ENCODE measurements at places on chromosomes 5 and 9.

- DNase-seq = no peak
Measured at GRCh38 chr9:135612981-135613910, 26.1 kb downstream of the GLT6D1 start.

- no peak for DNase-seq
Measured at GRCh38 chr5:65086234-65086890, 317.6 kb downstream of the CWC27 start.

GRCh38 chr5:62720031-62720441, 141.4 kb downstream of the LRRC70 start:
- no peak for DNase-seq

- DNase-seq = no peak
Measured at GRCh38 chr9:107540164-107540561, 50.6 kb upstream of the KLF4 start.

GRCh38 chr9:101115102-101115501, 86.6 kb downstream of the PLPPR1 start:
- no peak for DNase-seq

- DNase-seq = no peak
Measured at GRCh38 chr9:103991698-103992097, 102.4 kb upstream of the SMC2 start.

DNA sequence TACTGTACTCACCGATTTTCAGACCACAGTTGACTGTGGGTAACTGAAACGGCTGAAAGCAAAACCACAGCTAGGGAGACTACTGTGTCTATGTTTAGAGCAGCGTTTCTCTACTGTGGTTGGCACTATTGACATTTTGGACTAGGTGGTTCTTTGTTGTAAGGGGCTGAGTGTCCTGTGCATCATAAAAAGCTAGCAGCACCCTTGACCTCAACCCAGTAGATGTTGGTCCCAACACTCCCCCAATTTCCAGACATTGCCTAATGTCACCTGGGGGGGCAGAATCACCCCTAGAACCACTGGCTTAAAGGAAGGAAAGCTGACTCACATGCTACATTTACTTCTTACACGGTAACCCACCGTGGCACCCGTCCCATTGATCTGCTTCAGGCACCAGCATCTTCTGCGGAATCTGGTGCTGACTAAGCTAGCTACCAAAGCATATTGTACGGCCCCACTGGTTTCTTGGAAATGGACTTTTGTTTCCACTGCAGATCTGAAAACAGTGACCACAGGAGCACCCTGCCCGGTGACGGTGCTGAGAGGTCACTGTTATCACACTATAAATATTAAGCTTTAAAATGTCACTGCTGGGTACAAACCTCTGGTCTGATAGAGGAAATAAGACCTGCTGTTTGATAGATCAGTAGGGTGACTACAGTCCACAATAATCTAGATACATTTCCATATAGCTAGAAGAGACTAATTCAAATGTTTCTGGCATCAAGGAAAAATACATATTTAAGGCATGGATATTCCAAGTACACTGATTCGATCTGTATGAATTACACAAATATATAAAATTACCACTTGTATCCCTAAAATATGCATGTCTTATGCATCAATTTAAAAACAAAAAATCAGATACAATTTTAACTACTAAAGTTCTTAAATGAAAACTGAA, 151.4 kb downstream of the HSD17B3 start:
- no peak for DNase-seq

DNA sequence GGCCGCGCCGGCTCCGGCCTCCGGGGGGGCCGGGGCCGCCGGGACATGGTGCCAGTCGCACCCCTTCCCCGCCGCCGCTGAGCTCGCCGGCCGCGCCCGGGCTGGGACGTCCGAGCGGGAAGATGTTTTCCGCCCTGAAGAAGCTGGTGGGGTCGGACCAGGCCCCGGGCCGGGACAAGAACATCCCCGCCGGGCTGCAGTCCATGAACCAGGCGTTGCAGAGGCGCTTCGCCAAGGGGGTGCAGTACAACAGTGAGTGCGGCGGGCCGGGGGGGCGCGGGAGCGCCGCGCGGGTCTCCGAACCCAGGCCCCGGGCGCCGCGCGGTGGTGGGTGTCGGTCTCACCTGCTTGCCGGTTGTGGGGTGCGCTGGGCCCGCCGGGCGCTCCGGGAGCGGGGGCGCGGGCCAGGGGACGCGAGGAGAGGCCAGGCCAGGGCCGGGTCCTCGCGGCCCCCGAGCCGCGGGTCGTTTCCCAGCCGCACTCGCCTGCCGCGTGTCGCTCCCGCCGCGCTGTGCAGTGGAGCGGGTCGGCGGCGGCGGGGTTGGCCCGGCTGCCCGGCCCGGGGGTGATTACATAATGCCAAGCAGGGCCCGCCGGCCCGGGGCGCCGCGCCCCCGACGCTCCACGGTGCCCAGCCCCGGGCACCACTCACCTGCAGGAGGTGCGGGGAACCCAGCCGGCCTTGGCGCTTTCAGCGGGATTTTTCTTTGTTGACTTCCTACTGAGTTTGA, 492 bp downstream of the RABL6 start:
- DNase-seq = no peak

- no peak for DNase-seq
Measured at GRCh38 chr5:17895288-17896033, 261.2 kb downstream of the TAF11L14 start.

GRCh38 chr5:96081276-96081858, 119.7 kb upstream of the ELL2 start:
- no peak for DNase-seq

GRCh38 chr5:127834554-127834953, 131.4 kb downstream of the CCDC192 start:
- no peak for DNase-seq

GRCh38 chr9:32968101-32969011, 33.1 kb downstream of the APTX start:
- no peak for DNase-seq

- no peak for DNase-seq
Measured at GRCh38 chr9:77935974-77936373, 95.6 kb downstream of the GNAQ start.

DNA sequence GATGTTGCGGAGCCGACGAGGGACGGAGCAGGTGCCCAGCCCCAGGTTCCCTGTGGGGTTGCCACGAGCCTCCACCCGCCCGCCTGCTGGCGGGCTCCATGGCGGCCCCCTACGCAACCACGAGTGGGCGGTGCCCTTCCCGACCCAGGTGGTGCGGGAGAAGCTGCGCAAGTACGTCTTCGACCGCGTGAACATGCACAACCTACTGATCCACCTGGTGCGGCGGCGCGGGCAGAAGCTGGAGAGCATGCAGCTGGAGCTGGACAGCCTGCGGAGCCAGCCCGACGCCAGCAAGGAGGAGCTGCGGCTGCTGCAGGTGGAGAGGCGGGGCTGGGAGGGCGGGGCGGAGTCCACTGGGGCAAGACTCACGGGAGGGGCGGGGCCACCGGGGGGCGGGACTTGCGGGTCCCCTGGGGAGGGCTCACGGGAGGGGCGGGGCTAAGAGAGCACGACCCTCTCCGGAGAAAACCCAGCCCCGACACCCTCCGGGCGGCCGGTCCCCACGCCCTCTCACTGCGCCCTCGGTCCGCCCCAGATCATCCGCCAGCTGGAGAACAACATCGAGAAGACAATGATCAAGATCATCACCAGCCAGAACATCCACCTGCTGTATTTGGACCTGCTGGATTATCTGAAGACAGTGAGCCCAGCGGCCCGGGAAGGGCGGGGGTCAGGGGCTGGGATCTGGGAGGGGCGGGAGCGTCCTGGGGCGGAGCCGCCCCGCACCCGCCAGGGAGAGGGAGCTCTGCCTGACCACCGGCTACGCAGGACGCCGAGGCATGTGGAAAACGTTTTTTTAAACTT, 3.9 kb downstream of the CCDC183 start:
- peak; percentile 49 for DNase-seq

- DNase-seq = no peak
Measured at GRCh38 chr9:110922145-110922544, 116.1 kb downstream of the LPAR1 start.

- no peak for DNase-seq
Measured at GRCh38 chr9:97072285-97072776, 33.4 kb upstream of the CTSV start.

DNA sequence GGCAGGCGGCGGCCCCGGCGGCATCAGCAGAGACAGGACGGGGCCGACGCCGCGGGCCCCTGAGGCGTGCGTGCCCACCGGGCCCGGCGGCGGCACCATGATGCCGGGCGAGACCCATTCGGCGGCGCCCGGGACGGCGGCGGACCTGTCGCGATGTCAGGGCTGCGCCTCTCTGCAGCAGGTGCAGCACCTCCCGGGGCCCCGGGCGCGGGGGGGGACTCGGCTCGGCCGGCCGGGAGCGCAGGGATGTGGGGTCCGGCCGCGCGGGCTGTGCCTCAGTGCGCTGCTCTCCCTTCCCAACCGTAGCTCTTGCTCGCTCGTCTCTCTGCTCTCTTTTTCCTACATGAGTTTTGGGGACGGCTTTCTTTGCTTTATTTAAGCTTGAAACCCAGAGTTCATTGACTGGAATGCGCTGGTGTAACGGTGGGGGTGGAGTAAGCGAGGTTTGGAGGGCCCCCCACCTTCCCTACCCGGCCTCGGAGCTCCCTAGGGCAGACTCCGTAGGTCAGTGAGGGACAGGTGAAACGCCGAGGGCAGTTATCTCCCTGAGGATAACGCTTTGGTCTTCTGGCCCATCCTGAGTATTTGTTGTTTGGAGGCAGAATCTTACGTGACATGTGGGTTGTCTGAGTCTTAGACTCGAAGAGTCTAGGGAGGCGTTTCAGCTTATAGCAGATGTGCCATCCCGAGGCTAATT, 490 bp downstream of the ICE1 start:
- no peak for DNase-seq

GRCh38 chr5:14035859-14036503, 91.5 kb upstream of the DNAH5 start:
- peak; percentile 7 for DNase-seq

- DNase-seq = no peak
Measured at GRCh38 chr9:90147426-90147825, 495.2 kb downstream of the DIRAS2 start.

GRCh38 chr9:100602342-100602801, 24.5 kb downstream of the CAVIN4 start:
- DNase-seq = no peak

- DNase-seq = no peak
Measured at GRCh38 chr9:34994900-34995669, 5.5 kb downstream of the DNAJB5 start.

GRCh38 chr9:96125624-96126023, 176.4 kb downstream of the HSD17B3 start:
- no peak for DNase-seq

GRCh38 chr9:131391020-131391419, 2.9 kb upstream of the PRRC2B start:
- DNase-seq = no peak

- no peak for DNase-seq
Measured at GRCh38 chr5:1777281-1778137, 22.1 kb downstream of the MRPL36 start.

- DNase-seq = no peak
Measured at GRCh38 chr5:169020102-169020501, 280.8 kb downstream of the SLIT3 start.

DNA sequence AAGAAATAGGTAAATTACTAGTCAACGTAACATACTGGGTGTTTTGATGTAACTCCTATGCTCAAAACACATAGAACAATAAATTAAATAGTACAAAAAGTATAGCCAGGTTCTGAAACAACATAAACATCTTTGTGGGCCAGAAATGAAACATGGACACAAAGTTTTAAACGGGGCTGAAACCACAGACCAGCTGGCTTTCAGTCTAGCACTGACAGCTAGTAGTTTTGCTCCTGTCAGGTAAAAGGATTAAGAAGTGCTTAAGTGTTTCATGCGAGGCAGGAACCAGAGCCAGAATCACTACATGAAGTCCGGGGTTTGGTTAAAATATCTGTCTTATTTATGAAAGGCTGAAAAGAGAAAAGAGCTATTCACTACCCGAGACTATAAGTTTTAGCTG, 19.5 kb downstream of the DCAF10 start:
- DNase-seq = no peak

DNA sequence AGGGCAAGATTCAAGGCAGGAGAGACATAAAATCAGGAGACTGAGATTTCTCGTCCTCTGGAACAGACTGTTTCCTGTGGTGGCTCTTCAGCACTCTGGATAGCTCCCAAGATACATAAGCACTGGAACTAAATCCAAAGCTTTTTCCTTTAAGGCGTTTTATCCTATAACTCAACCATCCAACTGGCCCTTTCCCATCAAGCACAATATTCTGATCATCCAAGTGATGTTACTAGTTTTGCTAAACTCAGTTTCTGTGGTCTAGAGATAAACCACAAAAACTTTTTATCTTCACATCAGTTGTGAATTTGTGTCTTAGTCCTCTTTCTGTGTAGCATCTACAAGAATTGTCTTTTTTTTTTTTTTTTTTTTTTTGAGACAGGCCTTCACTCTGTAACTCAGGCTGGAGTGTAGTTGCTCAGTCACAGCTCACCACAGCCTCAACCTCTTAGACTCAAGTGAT, 299.4 kb downstream of the COX7C start:
- DNase-seq = no peak

DNA sequence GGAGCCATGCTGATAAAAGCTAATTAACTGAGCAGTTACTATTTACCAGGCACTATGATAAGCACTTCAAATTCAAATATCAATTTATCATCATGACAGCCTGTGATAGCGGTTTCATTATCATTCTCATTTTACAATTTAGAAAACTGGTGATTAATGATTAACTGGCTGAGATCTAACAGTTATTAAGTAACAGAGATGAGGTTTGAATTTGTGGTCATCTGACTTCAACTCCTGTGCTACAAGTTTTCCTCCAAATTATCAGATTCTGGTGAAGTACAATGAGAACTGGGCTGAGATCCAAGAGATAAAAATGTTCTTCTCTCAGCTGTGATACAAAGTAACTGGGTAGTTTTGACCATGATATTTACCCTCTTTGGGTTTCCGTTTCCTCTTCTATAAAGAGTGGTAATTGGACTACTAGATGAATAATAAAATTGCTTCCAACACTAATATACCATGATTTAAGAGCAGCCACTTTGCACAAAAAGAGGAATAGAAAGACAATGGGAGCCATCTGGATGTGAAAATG, 74.5 kb upstream of the CCNG1 start:
- no peak for DNase-seq

- no peak for DNase-seq
Measured at GRCh38 chr9:112548836-112549595, 62.4 kb downstream of the KIAA1958 start.

Measured in GF-D8 (cell line).